ENCODE measurements at places on chromosomes 4 and X.

GRCh38 chrX:129759576-129760061 is 20.1 kb upstream of the SASH3 start:
- DNase-seq = peak; percentile 1

GRCh38 chr4:15007201-15007600 is 4.9 kb downstream of the CPEB2 start:
- no peak for DNase-seq

GRCh38 chr4:169312690-169313422 is 42.1 kb upstream of the SH3RF1 start:
- no peak for DNase-seq

DNA sequence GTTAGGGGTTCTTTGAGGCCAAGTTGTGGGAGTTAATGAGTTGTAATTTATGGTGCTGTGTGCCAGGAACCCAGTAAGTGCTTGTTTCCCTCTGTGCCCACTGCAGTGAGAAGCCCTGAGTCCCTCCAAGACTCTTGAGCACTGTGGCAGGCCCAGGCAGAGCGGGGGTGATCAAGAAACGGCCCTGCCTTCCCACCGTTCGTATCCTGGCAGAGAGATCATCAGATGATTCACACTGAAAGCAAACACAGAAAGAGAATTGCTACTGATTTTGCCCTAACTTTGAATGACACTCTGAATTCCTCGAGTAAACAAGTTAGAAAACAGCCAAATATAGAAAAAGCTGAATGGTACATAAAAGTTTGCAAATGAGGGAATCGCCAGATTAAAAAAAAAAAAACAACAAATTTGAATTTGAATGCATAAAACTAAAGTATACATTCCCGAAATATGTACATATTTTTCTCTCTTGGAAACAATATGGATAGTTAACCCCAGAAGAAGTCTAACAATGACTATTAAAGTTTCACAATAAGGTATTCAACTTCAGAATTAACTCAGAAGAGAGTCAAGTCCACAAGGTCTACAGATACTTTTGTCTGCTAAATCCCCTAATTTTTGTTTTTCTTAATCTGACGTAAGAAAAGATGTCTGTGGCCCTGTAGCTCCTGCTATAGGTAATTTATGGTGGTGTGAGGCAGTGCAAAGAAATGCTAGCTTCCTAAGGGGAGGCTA is 71.8 kb downstream of the AFAP1 start:
- no peak for DNase-seq

DNA sequence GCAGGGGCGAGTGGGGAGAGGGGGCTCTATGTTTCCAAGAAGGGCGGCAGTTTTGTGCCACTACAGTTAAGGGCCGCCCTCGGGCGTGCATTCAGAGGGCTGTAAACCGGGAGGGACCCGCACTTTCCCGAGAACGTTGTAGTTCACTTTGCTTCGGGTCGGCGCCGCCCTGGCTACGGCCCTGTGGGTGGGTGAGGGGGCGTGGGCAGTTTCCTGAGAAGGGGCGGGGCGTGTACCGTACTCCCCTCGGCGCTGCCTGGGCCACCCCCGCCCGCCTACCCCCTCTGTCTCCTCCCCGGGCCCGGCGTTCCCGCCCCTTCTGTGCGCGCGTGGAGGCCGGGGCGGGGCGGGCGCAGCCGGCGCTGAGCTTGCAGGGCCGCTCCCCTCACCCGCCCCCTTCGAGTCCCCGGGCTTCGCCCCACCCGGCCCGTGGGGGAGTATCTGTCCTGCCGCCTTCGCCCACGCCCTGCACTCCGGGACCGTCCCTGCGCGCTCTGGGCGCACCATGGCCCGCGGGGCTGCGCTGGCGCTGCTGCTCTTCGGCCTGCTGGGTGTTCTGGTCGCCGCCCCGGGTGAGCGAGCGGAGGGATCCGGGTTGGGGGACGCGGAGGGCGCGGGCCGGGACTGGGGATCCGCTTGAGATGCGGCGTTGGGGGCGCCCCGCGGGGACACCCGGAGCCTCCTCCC is at the start of gene CD99:
TSS of gene CD99 (plus strand) at position 440 of the 687 bp plus-strand sequence. CDS start at position 506, 66 bp downstream.
- no peak for DNase-seq

- no peak for DNase-seq
These were observed 71.7 kb upstream of the HGFAC start for GRCh38 chr4:3369781-3370674.

DNA sequence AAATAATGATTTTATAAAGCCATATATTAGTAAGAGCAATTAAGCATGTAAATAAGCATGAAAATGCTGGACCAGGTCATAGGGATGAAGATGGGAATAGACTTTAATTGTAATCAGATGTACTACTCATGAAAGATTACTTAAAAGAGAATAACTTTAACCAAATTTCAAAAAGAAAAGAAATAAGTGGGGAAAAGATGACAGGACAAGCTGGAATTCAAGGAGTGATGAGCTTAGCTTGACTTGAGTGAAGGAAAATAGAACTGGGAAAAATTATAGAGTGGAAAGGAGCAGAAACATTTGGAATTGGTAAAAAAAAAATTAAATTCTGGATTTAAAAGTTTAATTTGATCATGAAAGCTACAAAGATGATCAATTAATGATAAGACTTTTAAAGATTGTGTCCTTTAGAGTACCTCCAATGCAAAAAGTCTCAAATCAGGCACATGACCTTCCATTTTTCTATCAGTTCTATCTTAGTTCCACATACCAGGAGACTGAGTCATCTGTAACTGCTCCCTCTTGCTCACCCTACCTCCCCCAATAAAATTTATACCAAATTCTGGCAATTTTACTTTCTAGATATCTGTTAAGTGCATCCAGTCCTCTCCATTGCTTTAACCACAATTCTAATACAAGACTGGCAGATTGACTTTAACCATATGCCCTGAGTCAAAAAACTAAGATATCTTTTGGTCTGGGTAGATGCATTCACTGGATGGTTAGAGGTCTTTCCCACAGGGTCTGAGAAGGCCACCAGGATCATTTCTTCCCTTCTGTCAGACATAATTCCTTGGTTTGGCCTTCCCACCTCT is 56.4 kb upstream of the SLIT2 start:
- no peak for DNase-seq

DNA sequence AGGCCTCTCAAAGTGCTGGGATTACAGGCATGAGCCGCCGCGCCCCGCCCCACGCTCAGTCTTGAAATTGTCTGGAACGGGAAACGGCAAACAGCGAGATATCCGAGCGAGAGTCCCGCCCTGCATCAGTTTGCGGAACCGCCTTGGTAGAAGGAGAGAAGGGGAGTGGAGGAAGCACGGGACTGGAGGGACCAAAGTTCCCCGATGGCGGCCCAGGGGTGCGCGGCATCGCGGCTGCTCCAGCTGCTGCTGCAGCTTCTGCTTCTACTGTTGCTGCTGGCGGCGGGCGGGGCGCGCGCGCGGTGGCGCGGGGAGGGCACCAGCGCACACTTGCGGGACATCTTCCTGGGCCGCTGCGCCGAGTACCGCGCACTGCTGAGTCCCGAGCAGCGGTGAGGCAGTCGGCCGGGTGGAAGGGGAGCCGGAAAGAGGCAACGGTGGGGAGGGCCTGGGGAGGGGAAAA is at the start of gene BST1:
TSS of gene BST1 (plus strand) at position 125 of the 463 bp plus-strand sequence. CDS start at position 205, 80 bp downstream.
- DNase-seq = peak; percentile 6

DNA sequence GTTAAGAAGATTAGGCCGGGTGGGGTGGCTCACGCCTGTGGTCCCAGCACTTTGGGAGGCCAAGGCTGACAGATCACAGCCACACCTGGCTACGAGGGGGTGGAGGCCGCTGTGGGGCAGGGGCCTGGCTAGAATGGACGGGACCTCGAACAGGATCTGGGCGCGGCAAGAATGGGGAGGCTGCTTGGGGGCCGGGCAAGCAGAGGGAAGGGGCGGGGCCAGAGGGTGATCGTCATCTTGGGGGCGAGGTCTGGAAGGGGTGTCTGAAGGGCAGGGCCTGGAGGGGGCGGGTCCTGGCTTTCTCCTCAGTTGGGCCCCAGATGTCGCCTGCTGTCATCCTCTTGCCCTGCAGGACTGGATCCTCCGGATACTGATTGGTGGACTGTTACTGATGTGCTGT is 57.3 kb upstream of the ENPEP start:
- DNase-seq = no peak

GRCh38 chr4:36197501-36197900 is 46.8 kb downstream of the ARAP2 start:
- DNase-seq = no peak

GRCh38 chr4:98686847-98687246 is 28.4 kb upstream of the TSPAN5 start:
- no peak for DNase-seq

DNA sequence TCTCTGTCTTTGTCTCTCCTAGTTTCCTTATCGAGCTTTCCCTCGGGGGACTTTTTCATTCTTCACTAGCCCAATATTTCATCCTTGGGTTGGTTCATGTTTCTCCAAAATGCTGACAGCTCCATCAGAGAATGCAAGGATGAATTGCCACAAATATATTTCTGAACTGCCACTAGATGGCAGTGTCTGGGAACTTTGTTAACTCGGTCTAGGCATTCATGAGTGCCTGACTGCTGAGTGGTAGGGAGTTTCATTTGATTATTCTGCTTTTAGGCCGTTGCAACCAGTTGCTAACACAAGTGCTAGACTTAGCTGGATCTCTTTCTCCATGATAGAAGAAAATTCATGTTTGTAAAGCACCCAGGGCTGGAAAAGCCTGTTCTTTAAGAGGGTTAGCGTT is 73.5 kb upstream of the RAP2C start:
- no peak for DNase-seq

DNA sequence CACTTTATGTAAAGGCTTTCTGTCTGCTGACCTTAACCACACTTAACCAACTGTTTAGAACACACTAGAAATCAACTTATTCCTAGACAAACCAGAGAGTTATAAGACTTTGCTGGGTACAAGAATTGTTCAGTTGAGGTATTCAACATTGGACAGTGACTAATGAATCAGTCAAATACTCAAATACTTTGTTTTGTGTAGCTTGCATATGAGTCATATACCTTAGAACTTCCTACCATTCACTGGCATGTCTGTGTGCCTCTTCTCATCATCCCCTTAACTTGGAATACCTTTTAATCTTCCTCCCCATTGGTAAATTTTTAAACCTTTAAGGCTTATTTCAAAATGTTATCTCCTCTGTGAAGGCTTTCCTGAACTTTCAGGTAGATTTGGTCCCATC is 708.8 kb upstream of the GRIA3 start:
- no peak for DNase-seq

GRCh38 chr4:11532138-11532537 is 103.4 kb upstream of the HS3ST1 start:
- DNase-seq = no peak

GRCh38 chrX:77510007-77510406 is 62.8 kb downstream of the FGF16 start:
- DNase-seq = no peak

Measured in effector CD8-positive, alpha-beta T cell (primary cell).